ENCODE measurements at places on chromosomes 12 and 14. TPM values are rescaled to one million over a fixed set of nuclear protein-coding genes. Genes with fewer than 3 reads are reported as not detected.

The ZNF219 gene
- total RNA-seq, result 28.6 TPM

DNA sequence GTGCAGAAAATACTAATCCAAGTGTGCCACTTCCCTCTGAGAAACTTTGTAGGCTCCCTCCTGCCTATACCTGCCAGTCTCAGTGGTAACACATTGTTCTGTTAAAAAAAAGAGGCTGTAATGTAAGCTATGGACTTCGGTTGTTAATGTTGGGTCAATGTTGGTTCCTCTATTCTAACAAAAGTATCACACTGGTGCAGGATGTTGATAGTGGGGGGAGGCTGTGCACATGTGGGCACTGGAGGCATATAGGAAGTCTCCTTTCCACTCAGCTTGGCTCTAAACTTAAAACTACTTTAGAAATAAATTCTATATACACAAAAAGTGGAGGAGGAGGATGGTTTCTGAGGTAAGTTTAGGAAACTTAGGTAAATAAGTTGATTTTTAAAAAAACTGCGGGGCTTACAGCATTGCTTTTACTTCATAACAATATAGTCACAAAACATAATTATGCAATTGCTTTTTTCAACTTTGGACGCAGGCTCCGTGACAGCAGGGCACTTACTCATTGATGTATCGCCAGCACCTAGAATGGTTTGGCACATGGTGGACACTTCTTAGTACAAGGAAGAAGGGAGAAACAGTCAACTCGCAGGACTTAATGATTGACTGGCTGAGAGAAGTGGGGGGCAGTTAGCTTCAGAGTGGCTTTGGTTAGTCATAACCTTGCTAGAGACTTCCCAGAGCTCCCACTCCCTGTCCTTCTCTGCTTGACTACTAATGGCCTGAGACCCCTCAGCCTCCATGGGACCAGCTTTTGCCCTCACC lies 7.9 kb upstream of the NYNRIN start:
- DNase-seq, result no peak
- no peak overlapping the region for H3K27ac ChIP-seq
- H3K4me1 ChIP-seq, result peaks cover 11% of the 10 kb centered on the region
- no peak overlapping the region for H3K4me3 ChIP-seq

DNA sequence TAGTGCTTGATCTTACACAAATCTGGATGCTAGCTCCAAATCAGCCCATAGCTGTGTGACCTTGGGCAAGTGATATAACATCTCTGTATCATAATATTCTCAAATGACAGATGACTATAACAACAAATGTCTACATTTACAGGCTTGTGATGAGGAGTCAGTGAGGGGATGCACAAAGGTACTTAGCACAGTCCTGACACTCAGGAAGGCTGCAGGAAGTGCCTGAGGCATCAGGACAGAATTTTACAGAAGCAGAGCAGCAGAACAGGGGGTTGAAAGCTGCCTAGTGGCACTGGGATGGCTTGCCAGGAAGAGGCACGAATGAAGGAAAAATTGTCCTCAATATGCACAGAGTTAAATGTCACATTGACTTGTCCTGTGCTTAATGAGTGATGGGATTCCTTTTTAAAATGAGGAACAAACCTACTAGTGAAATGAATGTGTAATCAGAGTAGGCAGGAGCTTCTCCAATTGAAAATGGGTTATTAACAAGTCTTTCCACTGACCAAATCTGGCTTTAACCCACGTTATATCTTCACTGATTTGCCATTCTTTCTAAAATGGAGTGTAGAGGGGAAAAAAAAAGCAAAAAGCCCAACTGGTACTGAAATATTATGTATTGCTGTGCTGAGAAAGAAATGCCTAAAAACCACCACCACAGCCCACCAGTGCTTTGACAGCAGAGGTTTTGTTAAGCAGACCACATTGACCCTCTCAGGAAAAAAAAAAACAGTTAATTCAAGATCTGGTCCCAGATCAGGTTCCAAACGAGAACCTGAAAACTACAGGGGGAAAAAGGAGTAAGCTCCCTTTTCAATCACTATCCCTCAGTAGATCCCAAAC lies 11.6 kb downstream of the BTG1 start:
- no peaks in the 10 kb centered on the region for H3K36me3 ChIP-seq
- H3K27me3 ChIP-seq, result no peaks in the 10 kb centered on the region
- peaks cover 54% of the 10 kb centered on the region for H3K4me1 ChIP-seq
- no peak overlapping the region for H3K4me3 ChIP-seq
- DNase-seq, result no peak
- peak overlapping the region; percentile 40 for H3K27ac ChIP-seq

The KRT77 gene
- not detected for total RNA-seq

The IKZF4 gene
- 9.6 TPM for total RNA-seq

DNA sequence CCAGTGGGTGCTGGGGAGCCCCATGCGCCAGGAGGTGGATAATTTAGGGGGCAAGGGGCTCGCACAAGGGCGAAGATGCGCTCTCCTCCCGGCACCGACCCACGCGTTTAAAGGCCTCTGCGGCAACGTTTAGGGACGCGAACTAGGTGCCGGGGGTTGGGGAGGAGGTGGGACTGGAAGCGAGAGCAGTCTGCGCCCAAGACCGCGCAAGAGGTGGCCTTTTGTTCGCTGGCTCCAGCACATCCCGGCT lies 1.3 kb downstream of the SLC38A1 start:
- H3K4me1 ChIP-seq, result peaks cover 14% of the 10 kb centered on the region
- H3K27ac ChIP-seq, result peak overlapping the region; percentile 47
- DNase-seq, result no peak
- no peaks in the 10 kb centered on the region for H3K27me3 ChIP-seq

DNA sequence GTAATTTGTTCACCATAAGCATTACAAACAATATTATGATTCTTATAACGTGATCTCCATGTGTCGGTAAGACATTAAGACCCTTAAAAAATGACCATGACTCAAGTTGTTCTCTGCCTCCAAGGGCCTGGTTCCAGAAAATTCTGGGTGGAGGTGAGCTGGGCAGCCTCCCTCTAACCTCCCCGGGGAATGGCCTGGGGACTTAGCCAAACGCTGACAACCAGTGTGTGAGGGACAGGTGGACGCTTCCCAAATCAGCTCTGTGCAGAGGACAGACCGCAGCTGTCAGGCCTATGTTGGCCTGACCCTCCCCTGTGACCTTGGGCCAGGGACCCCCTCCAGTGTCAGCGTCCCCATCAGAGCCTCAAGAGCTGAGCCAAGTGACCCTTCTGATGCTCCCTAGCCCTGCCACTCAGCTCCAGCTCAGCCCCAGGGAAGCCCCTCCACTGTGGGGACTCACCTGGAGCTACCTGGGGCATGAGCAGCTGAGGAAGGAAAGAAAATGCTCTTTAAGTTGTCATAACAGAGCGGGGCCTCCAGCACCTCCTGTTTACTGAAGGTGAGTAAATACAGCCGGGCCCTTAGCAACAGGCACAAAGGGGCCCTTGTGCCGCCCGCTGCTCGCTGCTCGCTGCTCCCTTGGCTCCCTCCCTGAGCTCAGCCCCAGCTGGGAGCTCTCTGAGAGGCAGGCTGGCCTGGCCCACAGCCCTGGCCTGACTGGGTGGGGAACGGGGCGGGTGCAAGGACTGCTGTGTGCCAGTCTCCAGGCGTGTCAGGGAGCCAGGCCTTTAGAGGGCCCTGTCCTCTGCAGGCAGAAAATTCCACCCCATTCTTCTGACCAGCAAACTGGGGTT lies 116.6 kb downstream of the CALM1 start:
- no peaks in the 10 kb centered on the region for H3K36me3 ChIP-seq
- peaks cover 31% of the 10 kb centered on the region for H3K4me1 ChIP-seq
- H3K4me3 ChIP-seq, result no peak overlapping the region
- DNase-seq, result peak; percentile 47

DNA sequence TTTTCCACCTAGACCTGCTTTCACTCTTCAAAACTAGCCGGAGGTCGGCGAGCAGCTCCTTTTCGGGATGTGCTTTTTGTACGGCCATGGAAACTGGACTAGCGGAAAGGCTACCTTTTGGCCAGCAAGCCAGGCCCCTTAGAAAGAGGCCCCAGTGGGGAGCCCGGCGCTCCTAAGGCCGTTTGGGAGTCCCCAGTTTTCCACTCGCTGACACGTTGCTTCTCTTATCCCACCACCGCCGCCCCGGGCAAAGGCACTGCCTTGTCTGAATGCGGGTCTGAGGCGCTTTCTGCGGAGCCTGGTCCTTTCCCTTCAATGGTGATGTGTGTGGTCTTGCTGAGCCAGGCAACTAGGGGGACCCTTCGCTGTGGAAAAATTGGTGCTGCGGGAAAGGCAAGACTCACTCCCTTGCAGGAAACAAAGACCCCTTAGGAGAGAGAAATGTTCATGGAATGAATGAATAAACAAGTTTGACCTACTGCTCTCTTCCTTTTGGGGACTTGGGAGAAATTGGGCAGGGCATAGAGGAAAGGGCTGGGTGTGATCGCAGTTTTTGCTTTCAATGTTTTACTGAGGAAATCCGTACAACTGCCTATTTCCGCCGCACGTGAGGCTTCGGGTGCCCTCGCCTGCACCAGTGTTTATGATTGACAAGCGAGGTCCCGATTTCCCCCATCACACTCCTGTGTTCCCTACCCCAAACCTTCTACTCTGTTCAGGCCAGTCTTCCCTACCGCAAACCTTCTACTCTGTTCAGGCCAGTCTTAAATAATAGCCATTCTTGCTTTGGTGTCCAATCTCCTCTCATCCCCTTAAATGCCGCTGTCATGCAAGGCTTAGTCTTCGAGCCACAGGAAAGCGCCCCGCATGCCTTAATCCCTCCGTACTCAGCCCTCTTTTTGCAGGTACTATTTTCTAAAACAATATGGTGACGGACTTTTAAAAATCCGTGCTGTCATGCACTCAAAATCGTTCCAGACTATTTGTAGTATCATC lies 1.0 kb upstream of the SLC38A2 start:
- H3K36me3 ChIP-seq, result peaks cover 13% of the 10 kb centered on the region
- DNase-seq, result peak; percentile 43
- no peaks in the 10 kb centered on the region for H3K4me1 ChIP-seq
- H3K27me3 ChIP-seq, result no peaks in the 10 kb centered on the region
- H3K27ac ChIP-seq, result peak overlapping the region; percentile 97
- peak overlapping the region; percentile 96 for H3K4me3 ChIP-seq

- H3K4me3 ChIP-seq, result no peak overlapping the region
- no peaks in the 10 kb centered on the region for H3K27me3 ChIP-seq
- H3K4me1 ChIP-seq, result no peaks in the 10 kb centered on the region
- no peak for DNase-seq
Measured at GRCh38 chr12:5171701-5172100, 128.0 kb downstream of the KCNA5 start.

- H3K4me3 ChIP-seq, result no peak overlapping the region
- no peaks in the 10 kb centered on the region for H3K27me3 ChIP-seq
- no peaks in the 10 kb centered on the region for H3K36me3 ChIP-seq
- DNase-seq, result no peak
Measured at GRCh38 chr12:13790317-13790716, 191.1 kb downstream of the GRIN2B start.

DNA sequence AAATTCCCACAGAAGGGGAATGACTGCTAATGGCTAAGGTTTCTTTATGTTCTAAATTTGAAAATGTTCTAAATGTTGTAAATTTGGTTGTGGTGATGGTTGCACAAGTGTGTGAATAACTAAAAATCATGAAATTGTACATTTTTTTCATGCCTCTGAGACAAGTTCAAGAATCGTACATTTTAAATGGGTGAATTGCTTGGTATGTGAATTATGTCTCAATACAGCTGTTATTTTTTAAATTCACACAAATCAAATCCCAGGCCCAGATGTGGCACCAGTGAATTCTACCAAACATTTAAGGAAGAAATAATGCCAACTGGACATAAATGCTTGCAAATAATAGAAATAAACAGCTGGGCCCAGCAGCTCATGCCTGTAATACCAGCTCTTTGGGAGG lies 28.6 kb upstream of the RND1 start:
- H3K27ac ChIP-seq, result no peak overlapping the region
- H3K4me1 ChIP-seq, result peaks cover 10% of the 10 kb centered on the region
- H3K4me3 ChIP-seq, result no peak overlapping the region

The NR1H4 gene
- total RNA-seq, result not detected

DNA sequence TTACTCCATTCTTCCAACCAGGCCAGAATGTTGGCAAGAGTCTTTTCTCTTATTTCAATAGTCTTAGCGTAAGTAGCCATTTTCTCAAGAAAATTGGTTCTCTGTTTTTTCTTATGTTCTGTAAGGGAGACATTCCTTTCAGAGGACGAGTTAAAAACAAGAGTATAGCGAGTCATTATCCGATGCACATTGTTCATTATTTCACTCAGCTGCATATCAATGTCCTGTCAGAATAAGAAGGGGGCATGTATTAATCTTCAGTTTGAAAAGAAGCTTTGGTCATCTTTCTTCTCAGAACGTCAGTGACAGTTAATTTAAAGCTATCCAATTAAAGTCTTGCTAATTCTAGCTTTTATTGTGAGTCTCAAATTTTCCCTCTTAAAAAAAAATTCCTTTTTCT lies 33.3 kb downstream of the FAM186A start:
- no peaks in the 10 kb centered on the region for H3K4me1 ChIP-seq
- H3K36me3 ChIP-seq, result no peaks in the 10 kb centered on the region
- no peak for DNase-seq
- no peaks in the 10 kb centered on the region for H3K27me3 ChIP-seq

The MSRB3 gene
- total RNA-seq, result 64.0 TPM

- no peak overlapping the region for H3K27ac ChIP-seq
- no peaks in the 10 kb centered on the region for H3K4me1 ChIP-seq
- no peaks in the 10 kb centered on the region for H3K36me3 ChIP-seq
- H3K4me3 ChIP-seq, result no peak overlapping the region
Measured at GRCh38 chr12:92707926-92708325, 5.1 kb downstream of the PLEKHG7 start.

The PROX2 gene
- total RNA-seq, result not detected

DNA sequence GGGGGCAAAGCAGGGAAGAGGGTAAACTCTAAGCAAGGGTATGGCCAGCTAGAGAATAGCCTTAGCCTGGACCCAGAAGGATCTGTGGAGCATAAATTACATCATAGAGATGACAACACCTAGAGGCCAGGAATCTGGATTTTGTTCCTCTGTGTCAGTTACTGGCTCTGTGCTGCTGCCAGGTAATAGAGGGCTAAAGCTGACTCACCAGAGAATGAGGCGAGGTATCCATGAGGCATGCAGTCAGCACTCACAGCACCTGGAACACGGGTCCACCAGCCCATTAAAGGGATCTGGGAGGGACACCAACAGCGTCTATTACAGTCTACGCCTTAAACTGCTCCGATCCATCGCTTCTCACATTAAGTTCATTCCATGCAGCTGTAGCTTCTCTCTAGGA lies 74.9 kb upstream of the CMKLR1 start:
- no peak overlapping the region for H3K4me3 ChIP-seq
- H3K36me3 ChIP-seq, result no peaks in the 10 kb centered on the region
- H3K27me3 ChIP-seq, result no peaks in the 10 kb centered on the region
- DNase-seq, result no peak
- no peaks in the 10 kb centered on the region for H3K4me1 ChIP-seq

The SDS gene
- total RNA-seq, result not detected

The RD3L gene
- not detected for total RNA-seq

DNA sequence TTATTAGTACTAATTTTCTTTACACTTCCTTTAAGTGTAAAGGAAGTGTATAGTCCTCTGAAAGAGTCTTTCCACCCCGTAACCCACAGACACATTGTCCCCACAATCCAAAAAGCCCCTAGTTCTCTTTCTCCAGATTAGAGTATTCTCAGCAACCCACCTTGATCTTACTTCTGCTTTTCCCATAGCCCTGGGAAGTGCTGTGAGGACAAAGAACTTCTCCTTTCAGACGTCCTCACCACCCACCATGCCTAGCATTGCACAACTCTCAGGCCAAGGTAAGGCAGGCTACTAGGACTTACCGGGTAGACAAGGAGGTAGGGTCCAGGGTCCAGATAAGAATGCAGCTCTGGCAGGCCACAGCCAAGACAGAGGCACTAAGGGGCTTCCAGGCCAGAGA lies 7.4 kb downstream of the AAAS start:
- H3K4me3 ChIP-seq, result no peak overlapping the region
- no peaks in the 10 kb centered on the region for H3K27me3 ChIP-seq
- no peaks in the 10 kb centered on the region for H3K4me1 ChIP-seq
- peaks cover 87% of the 10 kb centered on the region for H3K36me3 ChIP-seq

Measured in tibial nerve (tissue), 4 donors.